ENCODE measurements at places on chromosomes 16 and 17.
A peak's percentile ranks its signal among the peaks of the same experiment; 100 is the strongest.

DNA sequence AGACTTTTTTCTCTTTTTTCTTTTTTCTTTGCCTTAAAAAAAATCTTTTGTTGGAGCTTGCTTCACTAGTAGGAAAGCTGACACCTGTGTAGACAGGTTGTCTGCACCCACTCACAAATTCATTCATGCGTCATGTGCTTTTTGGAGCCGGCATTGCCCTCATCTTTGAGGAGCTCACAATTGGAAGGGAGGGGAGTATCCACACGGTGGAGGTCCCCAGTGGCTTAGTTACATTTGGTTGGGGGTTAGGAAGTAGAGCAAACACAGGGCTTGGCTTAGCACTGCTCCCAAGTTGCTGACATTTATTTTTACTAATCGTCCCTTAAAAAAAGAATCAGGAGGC lies 18.7 kb upstream of the MEIOB start:
- DNase-seq: no peak

DNA sequence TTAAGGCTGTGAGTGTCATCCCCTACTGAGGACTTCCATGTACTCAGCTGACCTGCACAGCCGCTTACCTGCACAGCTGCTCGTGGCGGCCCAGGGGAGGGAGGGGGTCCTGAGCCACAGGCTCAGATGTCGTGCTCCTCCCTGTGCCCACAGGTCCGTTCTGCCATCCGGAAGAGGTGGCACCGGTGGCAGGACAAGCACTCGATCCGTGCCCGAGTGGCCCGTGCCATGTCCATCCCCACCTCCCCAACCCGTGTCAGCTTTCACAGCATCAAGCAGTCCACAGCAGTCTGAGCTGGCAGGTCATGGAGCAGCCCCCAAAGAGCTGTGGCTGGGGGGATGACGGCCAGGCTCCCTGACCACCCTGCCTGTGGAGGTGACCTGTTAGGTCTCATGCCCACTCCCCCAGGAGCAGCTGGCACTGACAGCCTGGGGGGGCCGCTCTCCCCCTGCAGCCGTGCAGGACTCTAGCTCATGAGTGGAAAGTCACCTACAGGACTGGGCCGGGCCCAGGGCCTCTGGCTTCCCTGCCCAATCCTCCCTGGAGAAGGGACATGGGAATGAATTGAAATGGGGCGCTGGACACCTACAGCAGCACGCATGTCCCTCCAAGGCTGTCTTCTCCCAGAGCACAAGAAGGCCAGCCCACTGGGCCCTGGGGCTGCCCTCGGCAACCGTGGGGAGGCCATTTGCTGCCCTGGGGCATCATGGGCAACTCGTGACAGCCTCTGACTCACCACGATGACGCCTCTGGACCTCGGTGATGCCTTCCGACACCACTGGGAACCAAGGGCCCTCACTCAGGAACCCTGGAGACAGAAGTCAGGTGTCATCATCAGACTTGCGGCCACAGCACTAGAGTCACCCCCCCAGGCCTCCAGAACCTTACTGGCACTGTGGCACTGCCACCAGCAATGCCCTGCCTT lies 9.9 kb upstream of the SPPL2C start:
- no peak for DNase-seq

- DNase-seq: no peak
These were observed 34.5 kb downstream of the TBC1D16 start for GRCh38 chr17:80000981-80001775.

DNA sequence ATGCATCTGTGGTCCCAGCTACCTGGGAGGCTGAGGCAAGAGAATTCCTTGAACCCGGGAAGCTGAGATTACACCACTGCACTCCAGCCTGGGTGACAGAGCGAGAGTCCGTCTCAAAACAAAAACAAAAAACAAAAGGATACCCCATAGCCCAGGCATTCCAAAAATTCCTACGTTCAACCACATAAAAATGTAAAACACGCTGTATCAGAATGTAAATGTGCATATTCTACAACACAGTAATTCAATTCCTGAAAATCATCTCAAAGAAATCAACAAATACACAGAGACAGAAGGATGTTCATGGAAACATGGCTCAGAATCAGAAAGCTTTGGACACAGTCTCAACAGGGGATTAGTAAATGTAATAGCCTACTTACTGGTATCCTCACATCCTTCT lies 33.0 kb downstream of the COG7 start:
- DNase-seq: peak; percentile 2

GRCh38 chr17:15247891-15248529 lies 17.1 kb downstream of the PMP22 start:
- DNase-seq: no peak

GRCh38 chr17:7982173-7982572 lies 20.2 kb upstream of the GUCY2D start:
- DNase-seq: no peak

- no peak for DNase-seq
These were observed 80.4 kb downstream of the ENGASE start for GRCh38 chr17:79154951-79155585.

GRCh38 chr16:72666267-72666666 lies 381.7 kb downstream of the ZFHX3 start:
- no peak for DNase-seq

GRCh38 chr17:17127730-17128291 lies 78.3 kb downstream of the PLD6 start:
- no peak for DNase-seq

DNA sequence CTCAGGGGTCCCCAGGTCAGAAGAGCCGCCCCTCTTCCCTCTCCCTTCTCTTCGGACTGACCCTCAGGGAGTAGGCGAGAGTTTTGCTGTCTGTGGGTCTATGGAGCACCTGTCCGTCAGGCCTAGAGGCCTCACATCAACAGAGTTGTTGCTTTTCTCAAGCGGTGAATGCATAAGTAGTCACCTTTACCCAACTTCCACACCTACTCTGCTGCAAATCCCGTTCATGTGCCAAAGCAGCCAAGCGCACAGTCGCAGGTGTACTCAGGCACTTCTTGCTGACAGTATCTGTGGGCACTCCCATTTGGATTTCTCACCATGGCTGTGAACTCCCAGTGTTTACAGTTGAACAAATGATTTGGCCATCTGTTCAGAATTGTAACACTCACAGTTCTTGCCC lies 4.0 kb upstream of the FA2H start:
- DNase-seq: no peak

GRCh38 chr16:69644790-69645189 lies 79.0 kb downstream of the NFAT5 start:
- DNase-seq: no peak

DNA sequence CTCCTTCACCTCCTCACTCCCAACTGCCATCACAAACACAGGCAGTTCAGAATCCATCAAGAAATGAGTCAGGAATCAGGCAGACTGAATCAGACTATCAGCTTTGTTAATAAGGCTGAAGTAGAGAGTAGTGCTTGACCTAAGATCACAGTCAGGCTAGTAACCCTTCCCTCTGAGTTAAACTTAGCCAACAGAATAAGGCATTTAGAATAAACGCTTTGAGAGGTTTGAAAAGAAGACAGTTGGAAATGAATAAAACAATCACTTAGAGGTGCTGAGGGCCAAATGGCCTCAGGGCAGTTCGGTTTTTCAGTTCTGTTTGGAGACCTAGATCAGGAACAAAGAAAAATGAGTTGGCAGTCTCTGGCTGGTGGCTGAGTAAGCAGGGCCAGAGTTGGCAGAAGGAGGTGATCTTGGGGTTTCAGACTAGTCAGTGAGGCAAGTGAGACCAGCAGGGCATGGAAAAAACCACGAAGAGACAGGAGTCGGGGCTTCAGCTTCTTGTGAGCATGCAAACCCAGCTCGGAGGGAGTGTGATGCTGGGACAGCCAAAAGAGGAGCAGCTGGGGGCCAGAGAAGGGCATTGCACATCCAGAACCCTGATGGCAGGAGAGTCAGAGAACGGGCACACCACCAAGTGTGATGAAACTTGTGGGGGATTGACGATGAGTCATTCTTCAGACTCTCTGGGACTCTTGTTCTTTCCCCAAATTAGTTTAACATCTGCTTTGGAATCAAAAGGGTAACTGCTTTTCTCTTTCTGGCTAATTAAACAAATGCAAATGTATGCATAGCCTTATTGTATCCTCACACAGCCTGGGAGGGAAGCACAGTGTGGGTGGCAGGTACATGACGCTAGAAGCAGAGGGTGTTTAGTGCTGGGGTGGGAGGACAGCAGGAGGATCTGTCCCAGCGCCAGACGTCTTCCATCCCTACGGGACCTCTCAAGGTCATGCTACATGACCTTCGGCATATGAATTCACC lies 54.8 kb downstream of the SPECC1 start:
- DNase-seq: peak; percentile 20

- no peak for DNase-seq
These were observed 81.1 kb downstream of the MAF start for GRCh38 chr16:79519448-79519847.

GRCh38 chr16:53081032-53081424 lies 26.2 kb downstream of the CHD9 start:
- no peak for DNase-seq

- DNase-seq: no peak
These were observed 789.4 kb upstream of the KIF2B start for GRCh38 chr17:53033297-53033696.

DNA sequence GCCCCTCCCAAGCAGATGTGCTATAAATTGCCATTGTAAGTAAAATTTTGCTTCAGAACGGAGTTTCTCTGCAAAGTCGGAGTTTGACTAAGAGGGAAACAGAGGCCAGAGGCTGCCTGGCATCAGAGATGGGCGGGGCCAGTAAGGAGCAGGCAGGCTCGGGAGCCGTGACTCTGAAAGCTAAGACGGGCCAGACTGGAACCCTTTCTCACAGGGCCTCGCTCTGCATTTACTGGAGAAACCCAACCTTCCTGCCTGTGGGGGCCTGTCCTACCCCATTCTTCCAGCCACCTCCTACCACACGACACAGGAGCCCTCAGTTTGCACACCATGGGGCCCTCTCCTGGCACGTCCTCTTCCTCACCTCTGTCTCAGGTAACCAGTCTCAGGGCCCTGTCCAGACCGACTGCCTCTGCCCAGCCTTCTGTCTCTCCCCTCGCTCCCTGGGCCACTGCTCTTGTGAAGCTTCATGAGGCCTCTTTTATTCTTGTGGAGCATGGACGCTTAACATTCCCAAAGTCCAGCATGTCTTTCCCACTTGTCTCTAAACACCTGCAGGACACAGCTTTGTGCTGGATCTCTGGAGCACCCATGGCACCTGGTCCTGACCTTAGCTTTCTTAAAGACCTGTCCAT lies 48.4 kb upstream of the ACSF3 start:
- no peak for DNase-seq

DNA sequence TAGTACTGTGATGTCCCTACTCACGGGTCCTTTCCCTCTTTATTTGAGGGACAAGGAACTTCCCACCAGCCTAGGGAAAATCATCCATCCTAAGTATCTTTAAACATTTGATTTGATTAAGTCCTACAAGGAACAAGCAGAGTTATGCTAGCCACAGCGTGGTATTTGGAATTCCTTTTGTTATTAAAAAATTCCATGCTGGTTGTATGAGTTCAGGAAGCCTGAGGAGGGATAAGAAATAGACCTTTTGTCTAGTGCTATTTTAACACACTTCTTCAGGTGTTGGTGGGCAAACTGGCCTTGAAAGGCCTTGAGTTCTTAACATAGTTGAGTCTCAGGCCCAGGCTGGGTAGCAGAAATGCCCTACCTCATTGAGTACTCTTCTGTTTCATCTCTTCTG lies 105.4 kb upstream of the TBX2 start:
- no peak for DNase-seq

DNA sequence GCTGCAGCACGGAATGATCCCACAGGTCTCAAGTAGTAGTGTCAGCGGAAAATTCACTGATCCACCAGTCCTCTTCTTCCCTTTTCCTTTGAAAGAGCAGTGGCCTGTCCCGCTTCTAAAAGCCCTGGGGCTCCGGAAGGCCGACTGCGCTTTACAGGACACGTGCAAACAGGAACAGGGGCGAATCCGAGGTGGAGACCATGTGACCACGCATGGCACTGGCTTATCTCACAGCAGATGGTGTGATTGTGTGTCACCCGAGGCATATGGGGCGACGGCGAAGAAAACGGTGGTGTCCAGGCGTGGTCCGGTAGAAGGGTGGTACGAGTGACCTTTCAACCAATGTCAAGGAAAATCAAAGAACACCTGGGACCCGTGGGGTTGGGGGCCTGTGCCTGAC lies 12.0 kb upstream of the KCNJ18 start:
- no peak for DNase-seq

- no peak for DNase-seq
These were observed 4.8 kb upstream of the LASP1NB start for GRCh38 chr17:38920374-38921291.

DNA sequence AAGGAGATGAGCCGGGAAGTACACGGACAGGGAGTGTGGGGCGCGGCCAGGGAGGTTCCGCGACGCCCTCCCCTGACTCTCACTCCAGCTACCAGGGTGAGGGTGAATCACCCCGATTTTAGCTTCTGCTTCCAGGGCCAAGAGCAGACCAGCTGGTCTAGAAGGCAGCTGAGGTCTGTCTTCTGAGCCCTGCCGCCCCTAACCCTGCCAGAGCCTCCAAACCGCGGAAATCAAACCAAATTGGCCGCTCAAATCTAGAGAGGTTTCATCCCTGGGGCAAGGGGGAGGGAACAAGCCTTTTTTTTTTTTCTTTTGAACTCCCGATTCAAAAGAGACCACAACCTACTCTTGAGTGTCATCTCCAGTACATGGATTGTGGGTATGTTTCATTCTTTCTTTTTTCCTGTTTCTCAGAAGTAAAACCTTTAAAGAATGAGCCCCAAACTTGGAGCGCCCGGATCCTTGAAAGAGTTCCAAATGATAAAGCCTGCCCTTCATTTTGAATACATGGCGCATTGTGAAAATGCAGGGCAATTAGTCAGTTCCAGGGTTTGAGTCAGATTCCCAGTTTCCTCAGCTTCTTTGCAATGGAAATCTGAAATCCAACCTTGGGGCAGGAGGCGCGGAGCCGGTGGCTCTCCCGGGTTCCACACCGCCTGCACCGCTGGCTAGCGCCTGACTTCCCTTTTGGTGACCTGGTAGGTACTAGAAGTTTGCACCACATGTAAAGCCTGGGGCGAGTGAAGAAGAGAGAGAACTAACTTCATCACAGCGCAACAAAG lies 16.5 kb upstream of the ZFHX3 start:
- DNase-seq: no peak

DNA sequence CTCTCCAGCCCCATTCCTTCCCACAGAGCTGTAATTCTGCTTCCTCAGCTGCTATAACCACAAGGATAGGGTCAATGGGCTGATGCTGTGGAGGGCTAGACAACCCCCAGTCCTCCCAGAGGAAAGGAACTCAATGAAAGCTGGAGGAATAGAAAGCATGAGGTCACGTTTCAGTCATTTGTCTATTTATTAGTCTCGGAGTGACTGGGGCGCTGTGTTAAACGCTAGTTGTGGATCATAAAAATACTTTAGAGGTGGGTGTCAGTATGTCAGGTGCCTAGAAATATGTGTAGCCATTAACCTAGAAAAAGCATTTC lies 787 bp upstream of the CCL3L1 start:
- no peak for DNase-seq

All from GM20000 (cell line).